ENCODE measurements at places on chromosomes 6 and 20. TPM values are rescaled to one million over a fixed set of nuclear protein-coding genes. Genes with fewer than 3 reads are reported as not detected.

The SPEF1 gene
- not detected for total RNA-seq

The RRAGD gene
- 10.9 TPM for total RNA-seq

The SLC22A1 gene
- total RNA-seq = 2.2 TPM

The APOBEC2 gene
- total RNA-seq = not detected

Data from activated CD4-positive, alpha-beta T cell treated with anti-CD3 and anti-CD28 coated beads, Interleukin-2, amount 10 ng/mL, durations not matched to agents 24 days and 14 days (primary cell).